ENCODE measurements at places on chromosomes 6 and 20. TPM values are rescaled to one million over a fixed set of nuclear protein-coding genes. Genes with fewer than 3 reads are reported as not detected.

The FAM83B gene
- not detected for total RNA-seq

DNA sequence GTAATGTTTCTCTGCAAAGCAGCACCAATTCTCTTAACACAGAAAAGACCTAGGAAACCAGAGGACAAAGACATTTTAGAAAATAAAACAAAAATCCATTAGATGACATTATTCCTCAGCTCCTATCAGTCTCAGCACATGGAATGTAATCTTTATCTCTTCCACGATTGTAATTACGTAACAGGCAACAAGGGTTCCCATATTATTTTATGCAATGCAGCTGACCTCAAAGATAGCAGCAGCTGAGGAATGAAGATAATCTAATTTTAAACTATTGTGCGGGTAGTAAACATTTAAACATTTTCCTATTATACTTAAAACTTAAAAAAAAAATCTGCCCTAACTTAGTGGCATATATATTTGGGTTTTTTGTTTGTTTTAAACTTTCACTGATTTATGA, 33.0 kb upstream of the PTCHD4 start:
- H3K4me1 ChIP-seq: no peaks in the 10 kb centered on the region
- H3K4me3 ChIP-seq: no peak overlapping the region
- no peak overlapping the region for H3K27ac ChIP-seq
- no peaks in the 10 kb centered on the region for H3K36me3 ChIP-seq
- DNase-seq: no peak
- no peaks in the 10 kb centered on the region for H3K27me3 ChIP-seq

DNA sequence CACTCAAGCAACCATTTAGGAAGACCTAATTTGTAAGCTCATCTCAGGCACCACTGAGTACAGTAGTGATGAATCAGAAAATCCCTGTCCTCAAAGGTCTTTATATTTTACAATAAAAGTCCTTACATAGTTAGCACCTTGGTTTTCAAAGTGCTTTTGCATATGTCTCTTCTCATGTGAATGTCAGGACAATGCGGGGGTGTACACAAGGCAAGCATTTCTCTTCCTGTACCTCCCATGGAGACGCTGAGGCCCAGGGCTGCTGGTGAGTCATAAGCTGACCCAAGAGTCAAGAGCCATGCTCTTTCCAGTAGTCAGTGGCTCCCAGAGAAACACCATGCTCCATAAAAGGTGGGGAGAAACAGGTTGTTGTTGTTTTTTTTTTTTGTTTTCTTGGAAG, 174.0 kb downstream of the GJA10 start:
- DNase-seq: no peak
- H3K27me3 ChIP-seq: no peaks in the 10 kb centered on the region
- H3K4me1 ChIP-seq: peaks cover 26% of the 10 kb centered on the region
- H3K36me3 ChIP-seq: peaks cover 5% of the 10 kb centered on the region

- no peaks in the 10 kb centered on the region for H3K27me3 ChIP-seq
- H3K4me3 ChIP-seq: no peak overlapping the region
- H3K36me3 ChIP-seq: peaks cover 66% of the 10 kb centered on the region
- H3K4me1 ChIP-seq: peaks cover 12% of the 10 kb centered on the region
- no peak for DNase-seq
These were observed 10.7 kb downstream of the PSMG4 start for GRCh38 chr6:3269281-3269975.

GRCh38 chr6:151370509-151371078, 20.8 kb downstream of the ZBTB2 start:
- H3K27ac ChIP-seq: no peak overlapping the region
- H3K36me3 ChIP-seq: peaks cover 41% of the 10 kb centered on the region
- no peak overlapping the region for H3K4me3 ChIP-seq
- H3K27me3 ChIP-seq: no peaks in the 10 kb centered on the region

GRCh38 chr6:84136364-84137050, 90.9 kb downstream of the CEP162 start:
- H3K4me1 ChIP-seq: no peaks in the 10 kb centered on the region
- DNase-seq: no peak
- H3K36me3 ChIP-seq: peaks cover 19% of the 10 kb centered on the region
- no peaks in the 10 kb centered on the region for H3K27me3 ChIP-seq

- peak overlapping the region; percentile 8 for H3K4me3 ChIP-seq
- no peak overlapping the region for H3K27ac ChIP-seq
- no peak for DNase-seq
- peaks cover 54% of the 10 kb centered on the region for H3K4me1 ChIP-seq
These were observed 47.8 kb downstream of the ELOVL5 start for GRCh38 chr6:53300656-53301551.

The CPNE5 gene
- 0.19 TPM for total RNA-seq

The GGTLC1 gene
- total RNA-seq: not detected

The GPLD1 gene
- total RNA-seq: 0.66 TPM

The DSTN gene
- total RNA-seq: 38.9 TPM

The CNPY3 gene
- total RNA-seq: 41.2 TPM

DNA sequence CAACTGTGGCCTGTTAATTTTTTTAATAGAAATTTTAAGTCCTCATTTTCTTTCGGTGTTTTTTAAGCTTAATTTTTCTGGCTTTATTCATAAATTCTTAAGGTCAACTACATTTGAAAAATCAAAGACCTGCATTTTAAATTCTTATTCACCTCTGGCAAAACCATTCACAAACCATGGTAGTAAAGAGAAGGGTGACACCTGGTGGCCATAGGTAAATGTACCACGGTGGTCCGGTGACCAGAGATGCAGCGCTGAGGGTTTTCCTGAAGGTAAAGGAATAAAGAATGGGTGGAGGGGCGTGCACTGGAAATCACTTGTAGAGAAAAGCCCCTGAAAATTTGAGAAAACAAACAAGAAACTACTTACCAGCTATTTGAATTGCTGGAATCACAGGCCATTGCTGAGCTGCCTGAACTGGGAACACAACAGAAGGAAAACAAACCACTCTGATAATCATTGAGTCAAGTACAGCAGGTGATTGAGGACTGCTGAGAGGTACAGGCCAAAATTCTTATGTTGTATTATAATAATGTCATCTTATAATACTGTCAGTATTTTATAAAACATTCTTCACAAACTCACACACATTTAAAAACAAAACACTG, 10.1 kb downstream of the HFE start:
- H3K4me3 ChIP-seq: no peak overlapping the region
- H3K27me3 ChIP-seq: no peaks in the 10 kb centered on the region
- H3K4me1 ChIP-seq: no peaks in the 10 kb centered on the region
- H3K36me3 ChIP-seq: no peaks in the 10 kb centered on the region

- H3K4me3 ChIP-seq: peak overlapping the region; percentile 90
- peaks cover 39% of the 10 kb centered on the region for H3K4me1 ChIP-seq
- H3K27me3 ChIP-seq: no peaks in the 10 kb centered on the region
- peak overlapping the region; percentile 97 for H3K27ac ChIP-seq
- peaks cover 2% of the 10 kb centered on the region for H3K36me3 ChIP-seq
- DNase-seq: no peak
These were observed 1.2 kb upstream of the HMGA1 start for GRCh38 chr6:34235307-34236130.

The C20orf202 gene
- total RNA-seq: not detected

DNA sequence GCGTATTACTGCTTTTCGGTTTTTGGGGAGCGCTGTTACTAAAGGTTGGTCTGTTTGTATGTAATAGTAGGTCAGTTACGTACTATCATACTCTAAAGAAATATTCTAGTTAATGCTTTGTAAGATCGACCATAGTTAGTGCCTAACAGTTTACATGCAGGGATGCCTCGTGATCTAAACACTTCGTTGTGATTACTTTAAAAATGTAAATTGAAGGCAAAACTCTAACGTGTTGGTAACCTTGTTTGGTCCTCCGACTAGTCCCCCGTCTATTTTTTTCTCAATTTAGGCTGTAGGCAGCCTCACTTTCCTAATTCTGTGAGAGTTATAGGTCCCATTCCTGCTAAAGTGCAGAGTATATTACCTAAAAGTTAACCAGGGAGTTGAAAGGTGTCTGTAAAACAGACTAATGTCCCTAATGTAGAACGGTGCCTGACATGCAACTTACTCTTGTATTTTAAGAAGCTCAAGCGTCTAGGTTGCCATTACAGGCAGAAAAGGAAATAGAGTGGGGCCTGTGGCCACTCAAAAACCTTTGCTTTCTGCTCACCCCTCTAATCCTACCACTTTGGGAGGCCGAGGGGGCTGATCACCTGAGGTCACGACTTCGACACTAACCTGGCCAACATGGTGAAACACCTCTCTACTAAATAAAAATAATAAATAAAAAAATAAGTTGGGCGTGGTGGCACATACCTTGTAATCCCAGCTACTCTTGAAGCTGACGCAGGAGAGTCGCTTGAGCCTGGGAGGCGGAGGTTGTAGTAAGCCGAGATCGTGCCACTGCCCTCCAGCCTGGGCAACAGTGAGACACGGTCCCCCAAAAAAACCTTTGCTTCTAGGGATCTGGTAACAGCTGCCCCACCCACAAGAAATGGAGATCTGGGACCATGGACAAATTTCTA, 37.8 kb downstream of the HFE start:
- H3K27ac ChIP-seq: peak overlapping the region; percentile 87
- H3K36me3 ChIP-seq: peaks cover 21% of the 10 kb centered on the region
- H3K4me1 ChIP-seq: peaks cover 32% of the 10 kb centered on the region
- peak; percentile 35 for DNase-seq

GRCh38 chr6:25144919-25145318, 134.3 kb upstream of the CARMIL1 start:
- no peaks in the 10 kb centered on the region for H3K4me1 ChIP-seq
- no peak for DNase-seq
- no peaks in the 10 kb centered on the region for H3K27me3 ChIP-seq
- H3K4me3 ChIP-seq: no peak overlapping the region

- H3K27me3 ChIP-seq: peaks cover 15% of the 10 kb centered on the region
- no peak for DNase-seq
- no peak overlapping the region for H3K4me3 ChIP-seq
- no peaks in the 10 kb centered on the region for H3K36me3 ChIP-seq
- H3K4me1 ChIP-seq: no peaks in the 10 kb centered on the region
These were observed 140.3 kb upstream of the SULF2 start for GRCh38 chr20:47925593-47925992.

GRCh38 chr6:33288141-33288920, 708 bp downstream of the WDR46 start:
- no peak for DNase-seq
- peak overlapping the region; percentile 83 for H3K27ac ChIP-seq
- no peaks in the 10 kb centered on the region for H3K27me3 ChIP-seq
- H3K4me3 ChIP-seq: peak overlapping the region; percentile 80
- peaks cover 67% of the 10 kb centered on the region for H3K36me3 ChIP-seq
- H3K4me1 ChIP-seq: peaks cover 39% of the 10 kb centered on the region

- H3K27ac ChIP-seq: no peak overlapping the region
- no peaks in the 10 kb centered on the region for H3K27me3 ChIP-seq
- no peak for DNase-seq
- H3K36me3 ChIP-seq: no peaks in the 10 kb centered on the region
These were observed 43.5 kb downstream of the PMEPA1 start for GRCh38 chr20:57666106-57666833.

The SCUBE3 gene
- total RNA-seq: not detected

GRCh38 chr20:53760025-53760441, 166.4 kb upstream of the ZNF217 start:
- H3K27me3 ChIP-seq: no peaks in the 10 kb centered on the region
- H3K4me1 ChIP-seq: peaks cover 24% of the 10 kb centered on the region
- H3K4me3 ChIP-seq: no peak overlapping the region
- no peaks in the 10 kb centered on the region for H3K36me3 ChIP-seq

All from CD4-positive, alpha-beta T cell (primary cell).